ENCODE measurements at places on chromosomes 16 and 17. TPM values are rescaled to one million over a fixed set of nuclear protein-coding genes. Genes with fewer than 3 reads are reported as not detected.

The ANKFN1 gene
- not detected for total RNA-seq

The FAM20A gene
- total RNA-seq = not detected

The SULT1A4 gene
- total RNA-seq = 5.4 TPM

The OR4D1 gene
- total RNA-seq = not detected

The ABI3 gene
- 14.3 TPM for total RNA-seq

The GUCY2D gene
- not detected for total RNA-seq

The DHX8 gene
- 40.5 TPM for total RNA-seq

The CAMTA2 gene
- 4.3 TPM for total RNA-seq

The HCRT gene
- total RNA-seq = not detected

The TBC1D3C gene
- total RNA-seq = not detected

The GDPD3 gene
- total RNA-seq = 0.81 TPM

The SNAI3 gene
- 0.09 TPM for total RNA-seq

The ITFG1 gene
- total RNA-seq = 55.3 TPM

The SLX4 gene
- total RNA-seq = 2.3 TPM

The KLHL36 gene
- 90.9 TPM for total RNA-seq

The C16orf89 gene
- total RNA-seq = not detected

The SNRNP25 gene
- 21.6 TPM for total RNA-seq

The KRTAP2-3 gene
- not detected for total RNA-seq

Measured in endothelial cell of coronary artery (primary cell).